Muscle of arm (tissue), 14 donors: ENCODE measurements at places on chromosomes 16 and 17.
A peak's percentile ranks its signal among the peaks of the same experiment; 100 is the strongest.

GRCh38 chr16:81946206-81946605 is 65.1 kb downstream of the SDR42E1 start:
- DNase-seq, result no peak

GRCh38 chr16:82108774-82109173 is 61.2 kb downstream of the MPHOSPH6 start:
- DNase-seq, result no peak

DNA sequence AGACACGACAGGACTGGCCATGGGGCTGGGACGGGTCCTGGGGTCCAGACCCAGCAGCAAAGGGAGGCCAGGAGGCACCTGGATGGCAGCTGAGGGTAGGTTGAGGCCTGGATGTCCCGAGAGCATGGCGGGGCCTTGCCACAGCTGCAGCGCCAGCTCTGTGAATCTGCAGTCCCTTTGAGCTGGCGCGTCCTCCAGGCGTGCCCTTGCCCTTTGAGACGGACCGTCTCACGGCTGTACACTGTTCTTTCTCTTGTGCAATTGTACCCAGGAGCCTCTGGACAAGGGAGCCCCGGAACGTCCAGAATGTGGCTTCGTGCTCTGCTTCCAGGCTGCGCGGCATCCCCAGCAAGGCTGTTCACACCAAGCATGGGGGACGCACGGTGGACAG is 69.5 kb upstream of the CIBAR2 start:
- no peak for DNase-seq

DNA sequence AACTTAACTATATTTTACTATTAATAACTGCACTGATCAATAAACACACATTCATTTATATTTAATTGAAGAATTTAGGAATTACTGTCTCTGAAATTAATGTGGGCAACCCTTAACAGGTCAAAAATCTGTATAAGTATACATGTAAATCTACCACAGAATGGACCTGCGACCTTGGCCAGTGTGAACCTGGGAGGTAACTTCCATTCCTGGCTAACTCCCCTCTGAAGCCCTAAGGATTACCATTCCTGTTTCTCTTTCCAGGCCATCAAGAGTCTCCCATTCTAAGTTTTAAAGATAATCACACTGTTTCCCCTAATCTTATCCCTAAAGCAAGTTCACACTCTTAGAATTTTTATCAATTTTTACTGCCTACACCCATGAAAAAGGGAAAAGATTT is 58.1 kb downstream of the SMURF2 start:
- DNase-seq, result no peak

DNA sequence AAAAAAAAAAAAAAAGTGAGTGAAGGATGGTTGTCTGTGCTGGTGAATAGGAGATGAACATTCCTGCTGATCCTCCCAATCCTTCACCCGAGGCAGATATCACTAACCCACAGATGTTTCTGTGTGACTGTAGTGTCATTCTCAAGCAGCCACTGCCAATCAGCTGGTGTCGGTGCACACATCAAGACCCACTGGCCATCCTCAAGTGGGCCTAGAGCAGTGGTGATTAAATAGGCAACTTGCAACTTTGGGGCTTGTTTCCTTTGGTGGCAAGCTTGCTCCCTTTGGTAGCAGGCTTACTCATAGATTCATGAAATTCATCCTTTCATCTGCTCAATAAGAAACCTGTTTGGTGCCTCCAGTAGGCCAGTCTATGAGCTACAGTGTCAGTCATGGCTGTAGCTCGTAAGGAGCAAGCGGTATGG is 51.1 kb upstream of the LGALS9 start:
- DNase-seq, result no peak

- DNase-seq, result no peak
Measured at GRCh38 chr16:73062001-73062616, 14.2 kb upstream of the ZFHX3 start.

GRCh38 chr16:29650771-29651170 is 12.3 kb upstream of the SPN start:
- DNase-seq, result no peak

DNA sequence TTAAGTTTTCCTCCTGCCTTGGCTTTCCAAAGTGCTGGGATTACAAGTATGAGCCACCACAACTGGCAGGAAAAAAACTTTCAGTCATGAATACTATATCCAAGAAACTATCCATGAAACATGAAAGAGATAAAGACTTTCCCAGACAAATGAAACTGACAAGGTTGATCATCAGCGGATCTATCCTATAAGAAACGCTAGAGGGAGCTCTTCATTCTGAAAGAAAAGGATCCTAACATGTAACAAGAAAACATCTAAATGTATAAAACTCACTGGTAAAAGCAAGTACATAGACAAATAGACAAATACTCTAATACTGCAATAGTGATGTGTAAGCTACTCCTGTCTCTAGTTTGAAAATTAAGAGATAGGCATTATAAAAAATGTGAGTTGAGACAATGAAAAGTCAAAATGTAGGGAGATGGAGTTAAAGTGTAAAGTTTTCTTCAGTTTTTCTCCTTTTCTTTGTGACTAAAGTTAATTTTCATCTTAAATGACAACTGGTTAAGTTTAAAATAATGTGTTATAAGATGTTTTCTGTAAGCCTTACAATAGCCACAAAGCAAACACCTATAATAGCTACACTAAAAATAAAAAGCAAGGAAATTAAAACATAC is 79.6 kb upstream of the TEKT1 start:
- peak; percentile 15 for DNase-seq

- no peak for DNase-seq
Measured at GRCh38 chr16:2230376-2230775, 5.9 kb upstream of the DNASE1L2 start.

- DNase-seq, result no peak
Measured at GRCh38 chr16:74868501-74868900, 93.9 kb upstream of the FA2H start.

- peak; percentile 78 for DNase-seq
Measured at GRCh38 chr16:57648581-57649442, 19.3 kb upstream of the ADGRG3 start.

GRCh38 chr16:89024546-89025060 is 47.6 kb upstream of the CBFA2T3 start:
- no peak for DNase-seq

DNA sequence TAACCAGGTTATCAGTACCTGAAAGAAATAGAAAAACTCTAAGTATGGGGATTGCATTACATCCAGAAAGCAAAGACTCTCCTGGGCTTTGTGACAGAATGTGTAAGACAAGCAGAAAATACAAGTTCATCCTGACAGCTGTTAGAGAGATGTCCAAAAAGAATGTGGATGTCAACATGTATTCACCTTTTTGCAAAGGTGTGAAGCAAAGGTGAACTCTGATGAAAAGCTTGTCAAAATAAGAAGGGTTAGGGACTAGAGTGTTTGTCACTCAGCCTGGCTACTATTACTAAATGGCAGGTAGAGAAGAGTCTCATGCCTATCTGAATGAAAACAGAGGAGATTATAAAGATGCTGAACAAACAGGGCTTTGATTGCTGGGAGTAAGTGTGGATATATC is 527.6 kb upstream of the CA10 start:
- DNase-seq, result no peak

DNA sequence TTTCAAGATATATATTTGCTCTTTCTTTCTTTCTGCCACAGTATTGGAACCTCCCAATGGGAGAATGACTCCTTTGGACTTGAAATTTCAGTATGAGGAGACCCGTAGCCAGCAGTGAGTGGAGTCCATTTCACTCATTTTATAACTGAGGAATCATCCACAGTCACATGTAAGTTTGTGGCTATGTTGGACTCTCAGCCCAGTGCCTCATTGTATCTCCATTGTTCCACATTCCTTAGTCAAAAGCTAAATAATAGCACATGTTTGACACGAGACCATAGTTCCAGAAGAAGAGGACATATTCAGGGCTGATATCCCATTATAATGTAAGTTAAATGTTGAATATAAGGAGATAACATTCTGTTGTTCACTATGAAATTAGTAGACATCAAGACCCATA is 12.7 kb upstream of the SPAG9 start:
- no peak for DNase-seq

GRCh38 chr16:85652431-85653221 is 36.1 kb downstream of the GINS2 start:
- no peak for DNase-seq

DNA sequence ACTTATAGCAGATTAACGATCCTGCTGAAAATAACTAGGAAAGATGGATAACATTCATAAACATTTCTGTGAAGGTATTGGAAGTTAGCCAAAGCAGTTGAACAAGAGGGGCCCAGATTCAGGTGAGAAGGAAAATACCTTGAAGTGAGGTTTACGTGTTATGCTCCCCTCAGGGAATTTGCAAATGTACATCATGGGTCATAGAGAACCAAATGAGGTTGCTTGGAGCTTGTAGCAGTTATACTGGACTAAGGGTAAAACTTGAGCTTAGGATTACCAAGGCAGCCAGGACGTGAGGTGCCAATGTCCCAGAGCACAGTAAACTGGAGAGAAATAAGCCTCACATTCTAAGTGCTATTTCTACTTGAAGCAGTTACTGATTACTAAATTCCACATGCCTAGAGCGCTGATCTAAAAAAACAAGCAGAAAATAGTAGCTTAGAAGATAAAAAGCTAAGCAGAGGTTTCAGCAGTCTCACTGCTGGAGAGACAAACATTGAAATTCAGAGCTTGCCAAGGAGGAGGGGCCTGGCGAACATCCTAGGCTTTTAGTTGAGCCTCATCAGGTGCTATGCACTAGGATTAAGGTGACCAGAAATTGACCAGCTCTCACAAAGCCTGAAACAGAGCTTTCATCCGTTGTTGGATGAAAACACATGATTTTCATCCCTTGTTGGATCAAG is 136.7 kb upstream of the FAM20A start:
- DNase-seq, result no peak

DNA sequence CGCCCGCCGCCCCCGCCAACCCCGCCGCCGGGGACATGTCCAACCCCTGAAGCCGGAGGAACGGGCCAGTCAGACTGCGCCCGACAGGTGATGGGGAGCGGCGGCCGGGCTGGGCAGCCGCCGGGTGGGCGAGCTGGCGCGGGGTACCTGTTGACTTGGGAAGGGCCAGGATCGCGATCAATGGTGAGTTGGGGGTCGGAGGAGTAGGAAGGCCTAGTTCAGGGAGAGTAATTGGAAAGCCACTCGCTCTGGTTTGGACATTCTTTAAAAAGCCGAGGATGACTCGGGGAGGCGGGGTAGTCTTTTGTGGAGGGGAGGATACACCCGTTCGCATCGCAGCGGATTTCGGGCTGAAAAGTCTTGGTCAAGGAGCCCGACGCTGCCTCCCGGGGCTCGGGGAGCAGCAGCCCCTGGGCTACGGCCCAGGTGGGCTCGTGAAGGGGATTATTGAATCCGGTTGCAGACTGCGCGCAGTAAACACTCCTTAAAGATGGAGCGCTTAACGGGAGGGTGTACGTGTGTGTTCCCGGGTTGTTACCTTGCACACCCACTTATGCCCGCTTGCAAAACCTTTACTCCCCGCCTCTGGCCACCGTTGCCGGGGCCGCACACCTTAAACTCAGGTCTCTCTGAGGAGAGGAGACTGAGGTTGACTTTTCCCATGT is 123.8 kb downstream of the GOSR1 start:
- DNase-seq, result peak; percentile 45

DNA sequence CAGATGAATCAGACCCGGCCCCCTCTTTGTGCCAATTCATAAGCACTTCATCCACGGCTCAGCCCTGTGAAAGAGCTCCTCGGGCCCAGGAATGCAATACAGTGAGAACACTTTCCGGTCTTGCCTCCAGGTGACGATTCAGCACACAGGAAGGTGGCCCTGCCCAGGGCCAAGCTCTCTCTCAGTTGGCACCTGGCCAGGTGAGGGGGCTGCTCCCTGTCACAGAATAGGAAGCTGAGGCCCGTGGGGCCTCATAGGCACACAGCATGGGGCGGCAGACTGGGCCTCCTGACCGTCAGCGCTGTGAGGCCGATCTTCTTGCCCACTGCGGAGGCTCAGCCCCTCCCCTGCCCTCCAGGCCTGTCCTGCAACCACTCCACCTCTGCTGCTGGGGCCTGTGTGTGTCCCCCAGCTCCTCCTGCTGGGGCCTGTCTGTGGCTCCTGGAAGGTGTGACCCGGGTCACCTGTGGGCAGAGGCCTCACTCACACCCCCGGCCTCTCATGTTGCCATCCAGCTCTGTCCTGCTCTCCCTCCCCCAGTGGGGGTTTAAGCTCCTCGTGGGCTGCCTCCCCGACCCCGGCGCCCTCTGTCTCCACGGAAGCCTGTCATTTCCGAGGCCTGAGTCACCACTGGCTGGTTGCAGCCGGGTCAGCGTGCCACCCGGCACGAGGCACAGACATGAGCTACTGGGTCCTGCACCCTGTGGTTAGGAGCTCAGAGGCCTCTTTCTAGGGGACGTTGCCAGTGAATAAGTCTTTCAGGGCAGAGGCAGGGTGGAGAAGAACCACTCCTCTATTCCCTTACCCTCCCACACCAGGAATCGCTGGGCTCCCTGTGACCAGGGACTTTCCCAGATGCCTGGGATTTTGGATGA is 114.4 kb downstream of the SEC14L1 start:
- no peak for DNase-seq

GRCh38 chr16:74982256-74982655 is 2.7 kb downstream of the WDR59 start:
- DNase-seq, result no peak

DNA sequence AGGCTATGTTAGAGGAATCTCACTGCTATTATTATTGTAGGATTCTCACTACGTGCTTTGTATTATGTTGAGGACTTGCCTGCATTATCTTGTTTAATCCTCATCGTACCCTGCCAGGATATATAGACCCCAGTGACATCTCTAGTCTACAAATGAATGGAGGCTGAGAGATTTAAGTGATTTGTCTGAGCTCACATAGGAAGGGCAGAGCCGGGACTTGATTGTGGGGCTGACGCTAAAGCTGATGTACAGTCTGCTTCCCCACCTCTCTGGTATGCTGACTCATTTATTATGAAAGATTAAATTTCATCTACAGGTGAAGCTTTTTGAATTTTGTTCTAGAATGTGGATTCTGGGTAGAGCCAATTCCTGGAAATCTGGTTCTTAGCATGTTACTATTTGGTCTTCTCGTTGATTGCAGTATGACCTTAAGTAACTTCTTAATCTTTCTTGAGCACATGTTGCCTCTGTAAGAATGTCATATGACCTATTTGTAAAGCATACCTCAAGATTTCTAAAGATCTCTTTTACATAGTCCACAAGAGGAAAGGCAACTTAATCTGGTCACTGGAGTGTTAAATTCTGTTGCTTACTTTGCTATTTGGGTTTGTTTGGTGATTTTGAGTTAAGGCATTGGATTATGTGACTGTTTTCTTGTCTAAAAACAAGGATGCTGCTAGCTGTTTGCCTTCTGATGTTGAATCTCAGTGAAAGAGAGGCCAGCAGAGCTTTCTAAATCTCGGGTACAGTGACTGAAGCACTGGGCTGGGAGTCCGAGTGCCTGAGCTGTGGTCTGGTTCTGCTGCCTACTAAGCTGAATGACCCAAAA is 12.4 kb downstream of the METTL9 start:
- DNase-seq, result no peak

GRCh38 chr16:46729326-46729995 is 18.7 kb downstream of the MYLK3 start:
- no peak for DNase-seq

DNA sequence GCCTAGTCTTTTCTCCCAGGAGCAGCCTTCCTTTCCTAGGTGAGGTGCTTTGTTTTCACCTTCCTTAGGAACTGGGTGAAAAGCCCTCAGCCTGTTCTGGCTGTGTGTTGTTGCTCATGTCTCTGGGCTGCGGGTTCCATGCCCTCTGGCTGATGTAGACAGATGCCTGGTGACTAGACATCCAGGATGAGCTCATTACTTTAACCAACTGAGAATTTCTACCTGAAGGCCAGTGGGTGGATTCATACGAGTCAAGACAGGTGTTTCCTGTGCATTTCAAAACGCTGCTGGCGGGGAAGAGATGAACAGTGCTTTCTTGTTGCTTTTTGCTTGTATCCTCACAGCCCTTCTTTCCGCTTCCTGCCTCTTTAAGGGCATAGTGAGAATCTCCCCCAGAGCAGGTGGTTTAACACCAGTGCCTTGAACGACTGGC is 22.3 kb downstream of the SAP30BP start:
- DNase-seq, result no peak
